ENCODE measurements at places on chromosomes 16 and 17. TPM values are rescaled to one million over a fixed set of nuclear protein-coding genes. Genes with fewer than 3 reads are reported as not detected.
A peak's percentile ranks its signal among the peaks of the same experiment; 100 is the strongest.

- DNase-seq, result no peak
- no peak overlapping the region for H3K27ac ChIP-seq
- no peaks in the 10 kb centered on the region for H3K27me3 ChIP-seq
- H3K4me1 ChIP-seq, result no peaks in the 10 kb centered on the region
- H3K36me3 ChIP-seq, result no peaks in the 10 kb centered on the region
Measured at GRCh38 chr17:30273373-30273772, 18.4 kb downstream of the BLMH start.

- H3K36me3 ChIP-seq, result no peaks in the 10 kb centered on the region
- H3K4me3 ChIP-seq, result no peak overlapping the region
- H3K27ac ChIP-seq, result no peak overlapping the region
- no peaks in the 10 kb centered on the region for H3K4me1 ChIP-seq
- H3K27me3 ChIP-seq, result no peaks in the 10 kb centered on the region
Measured at GRCh38 chr17:14756479-14756878, 455.6 kb downstream of the HS3ST3B1 start.

GRCh38 chr16:13936155-13936554 is 16.2 kb downstream of the ERCC4 start:
- H3K4me3 ChIP-seq, result no peak overlapping the region
- DNase-seq, result no peak
- no peaks in the 10 kb centered on the region for H3K4me1 ChIP-seq

DNA sequence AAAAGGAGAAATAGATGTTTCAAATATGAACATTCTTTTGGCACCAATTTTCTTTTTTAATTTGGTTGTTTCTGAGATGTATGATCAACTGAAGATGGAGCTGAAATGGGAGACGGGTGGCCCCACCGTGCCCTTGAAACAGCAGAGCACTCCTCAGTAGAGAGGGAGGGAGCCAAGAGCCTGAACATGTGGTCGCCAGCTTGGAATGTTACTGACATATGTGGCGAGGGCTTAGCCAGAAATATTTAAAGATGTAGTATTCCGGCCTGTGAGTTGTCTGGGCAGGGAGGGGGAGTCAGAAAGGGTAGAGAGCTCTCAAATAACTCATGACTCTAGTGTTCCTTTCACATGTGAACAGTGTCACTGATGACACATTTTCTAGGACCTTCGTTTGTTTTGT is 13.3 kb upstream of the MRC2 start:
- DNase-seq, result no peak
- no peaks in the 10 kb centered on the region for H3K27me3 ChIP-seq
- H3K4me3 ChIP-seq, result no peak overlapping the region

- H3K4me1 ChIP-seq, result no peaks in the 10 kb centered on the region
- no peaks in the 10 kb centered on the region for H3K36me3 ChIP-seq
- no peak overlapping the region for H3K4me3 ChIP-seq
- no peak for DNase-seq
- no peak overlapping the region for H3K27ac ChIP-seq
- H3K27me3 ChIP-seq, result no peaks in the 10 kb centered on the region
Measured at GRCh38 chr16:77748421-77749005, 26.2 kb downstream of the NUDT7 start.

DNA sequence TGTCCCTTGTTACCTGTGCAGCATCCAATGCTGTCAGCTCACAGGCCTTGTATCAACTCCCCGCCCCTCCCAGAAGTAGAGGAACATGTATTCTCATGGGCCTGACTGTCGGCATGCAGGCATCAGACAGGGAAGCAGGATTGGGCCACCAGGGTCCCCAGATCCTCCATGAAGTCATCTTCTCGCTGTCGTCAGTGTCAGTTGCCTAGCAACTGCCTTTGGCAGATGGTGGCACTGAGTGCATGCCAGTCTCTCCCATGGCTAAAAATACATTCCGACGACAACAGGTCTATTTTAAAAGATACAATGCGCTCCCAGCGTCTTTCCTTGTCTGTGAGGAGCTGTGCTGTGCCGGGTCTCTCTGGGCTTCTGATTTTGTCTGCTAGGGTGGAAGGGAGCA is 36.8 kb upstream of the CES5A start:
- no peaks in the 10 kb centered on the region for H3K4me1 ChIP-seq
- no peak overlapping the region for H3K27ac ChIP-seq
- H3K27me3 ChIP-seq, result no peaks in the 10 kb centered on the region
- DNase-seq, result no peak
- no peaks in the 10 kb centered on the region for H3K36me3 ChIP-seq

Gene GGT6
- not detected for total RNA-seq

- no peak for DNase-seq
- H3K36me3 ChIP-seq, result peaks cover 59% of the 10 kb centered on the region
- no peaks in the 10 kb centered on the region for H3K27me3 ChIP-seq
- H3K4me3 ChIP-seq, result no peak overlapping the region
Measured at GRCh38 chr17:60652454-60653247, 25.0 kb upstream of the BCAS3 start.

DNA sequence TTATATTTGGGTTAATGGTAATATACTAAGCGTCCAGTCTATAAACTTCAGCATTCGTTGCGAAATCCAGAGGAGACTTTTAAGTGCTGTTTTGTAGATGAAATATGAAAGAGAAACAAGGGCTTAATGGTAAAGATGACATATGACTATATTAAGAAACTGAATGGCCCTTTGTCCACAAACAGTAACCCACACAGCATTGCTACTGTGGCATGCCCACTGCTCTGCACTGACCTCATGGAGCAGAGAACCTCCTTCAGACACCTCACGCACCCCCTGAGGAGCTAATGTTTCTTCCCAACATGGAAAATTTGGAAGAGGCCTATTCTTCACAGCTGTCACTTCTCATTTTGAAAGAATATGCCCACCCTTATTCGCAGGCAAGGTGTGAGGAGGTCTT is 26.7 kb downstream of the ASPA start:
- H3K36me3 ChIP-seq, result no peaks in the 10 kb centered on the region
- DNase-seq, result no peak
- H3K27me3 ChIP-seq, result no peaks in the 10 kb centered on the region
- H3K4me1 ChIP-seq, result peaks cover 18% of the 10 kb centered on the region

DNA sequence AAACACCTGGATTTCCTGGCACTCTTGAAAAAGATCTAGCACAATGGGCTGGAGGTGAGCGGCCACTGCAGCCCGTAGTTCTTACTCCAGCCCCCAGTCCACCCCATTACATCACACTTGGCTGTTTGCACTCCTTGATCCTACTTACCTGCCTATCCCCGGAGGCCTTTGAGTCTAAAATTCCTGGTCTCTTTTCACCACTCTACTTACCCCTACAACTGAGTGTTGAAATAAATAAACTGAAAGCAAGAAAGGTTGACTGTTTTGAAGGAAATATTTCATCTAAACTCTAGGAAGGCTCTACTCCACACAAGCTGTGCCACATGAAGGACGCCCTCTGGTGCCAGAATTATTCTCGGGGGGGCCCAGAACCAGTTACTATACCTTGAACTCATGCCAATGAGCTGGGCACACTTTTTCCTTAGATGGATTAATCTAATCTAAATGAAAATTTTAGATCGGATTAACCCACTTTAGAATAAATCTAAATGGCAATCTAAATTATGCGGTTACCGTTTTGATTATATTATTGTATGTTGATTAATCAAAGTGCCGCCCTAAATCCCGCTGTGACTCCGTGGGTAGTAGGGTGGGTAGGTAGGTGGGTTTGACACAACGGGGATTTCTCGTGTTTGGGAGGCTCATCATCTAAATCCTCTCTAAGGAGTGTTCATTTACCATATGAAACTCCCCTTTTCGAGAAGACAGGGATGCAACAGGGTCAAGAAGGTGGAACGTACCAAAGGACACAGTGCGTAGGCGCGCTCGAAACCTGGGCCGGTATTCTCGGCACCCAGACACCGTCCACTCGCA is 651 bp upstream of the EIF1 start:
- H3K27ac ChIP-seq, result peak overlapping the region; percentile 100
- H3K27me3 ChIP-seq, result no peaks in the 10 kb centered on the region
- H3K4me1 ChIP-seq, result no peaks in the 10 kb centered on the region
- H3K4me3 ChIP-seq, result peak overlapping the region; percentile 99
- peak; percentile 65 for DNase-seq

DNA sequence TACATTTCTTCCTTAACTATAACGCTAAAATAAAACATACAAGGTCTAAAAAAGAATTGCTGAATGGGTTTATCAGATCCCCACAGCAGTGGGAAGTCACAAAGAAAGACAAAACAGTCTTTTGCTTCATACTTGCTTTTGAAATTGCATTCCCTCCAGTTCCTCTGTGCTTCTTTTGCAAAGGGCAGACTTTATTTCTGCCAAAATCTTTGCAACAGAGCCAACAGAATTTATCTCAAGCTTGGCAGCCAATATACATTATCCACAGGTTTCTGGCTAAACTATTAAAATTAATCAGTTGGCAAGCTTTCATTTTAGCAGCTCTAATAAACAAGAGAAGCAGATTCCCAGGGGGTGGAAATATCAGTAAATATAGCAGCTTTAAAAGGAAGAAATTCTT is 378.9 kb upstream of the CA10 start:
- no peaks in the 10 kb centered on the region for H3K36me3 ChIP-seq
- H3K27me3 ChIP-seq, result no peaks in the 10 kb centered on the region
- no peak overlapping the region for H3K27ac ChIP-seq
- no peak for DNase-seq
- no peak overlapping the region for H3K4me3 ChIP-seq

GRCh38 chr17:45108595-45109521 is 23.5 kb downstream of the PLCD3 start:
- DNase-seq, result no peak
- no peak overlapping the region for H3K4me3 ChIP-seq
- peak overlapping the region; percentile 79 for H3K27ac ChIP-seq
- H3K36me3 ChIP-seq, result peaks cover 16% of the 10 kb centered on the region

- DNase-seq, result no peak
- no peaks in the 10 kb centered on the region for H3K36me3 ChIP-seq
- no peaks in the 10 kb centered on the region for H3K27me3 ChIP-seq
- no peaks in the 10 kb centered on the region for H3K4me1 ChIP-seq
- H3K4me3 ChIP-seq, result no peak overlapping the region
Measured at GRCh38 chr17:57286399-57287105, 30.2 kb downstream of the MSI2 start.

Gene P2RX5
- not detected for total RNA-seq
